Parietal lobe (tissue), 2 donors: ENCODE measurements at places on chromosomes 3 and 15. TPM values are rescaled to one million over a fixed set of nuclear protein-coding genes. Genes with fewer than 3 reads are reported as not detected.

Gene ASB14
- total RNA-seq, result not detected

Gene ADPRH
- 1.3 TPM for total RNA-seq

Gene POLQ
- total RNA-seq, result 3.8 TPM

Gene KLHL40
- not detected for total RNA-seq

Gene ZKSCAN7
- 47.3 TPM for total RNA-seq

Gene MYLK
- 5.3 TPM for total RNA-seq

Gene MNS1
- total RNA-seq, result 2.8 TPM

Gene AHSG
- 0.63 TPM for total RNA-seq

Gene GOLGA8M
- 1.3 TPM for total RNA-seq

Gene ZNF660
- 28.5 TPM for total RNA-seq

Gene MKRN2OS
- total RNA-seq, result not detected

Gene ROPN1
- not detected for total RNA-seq

Gene STRIT1
- total RNA-seq, result not detected

Gene GALNT15
- 5.0 TPM for total RNA-seq

Gene SLC12A1
- 2.2 TPM for total RNA-seq

Gene CPNE9
- total RNA-seq, result 0.31 TPM

Gene GP5
- not detected for total RNA-seq

Gene GRM2
- total RNA-seq, result 17.5 TPM

Gene COLQ
- 14.4 TPM for total RNA-seq

Gene CSPG5
- total RNA-seq, result 102 TPM

Gene CGNL1
- 5.3 TPM for total RNA-seq

Gene CLEC3B
- 14.7 TPM for total RNA-seq

Gene NMB
- total RNA-seq, result 2.2 TPM

Gene SV2B
- 34.7 TPM for total RNA-seq

Gene ADCY5
- 39.8 TPM for total RNA-seq

Gene WDR93
- total RNA-seq, result 0.63 TPM
